ENCODE measurements at places on chromosomes 16 and 17.

GRCh38 chr17:41496803-41497484, 7.2 kb upstream of the KRT36 start:
- peak; percentile 38 for DNase-seq

DNA sequence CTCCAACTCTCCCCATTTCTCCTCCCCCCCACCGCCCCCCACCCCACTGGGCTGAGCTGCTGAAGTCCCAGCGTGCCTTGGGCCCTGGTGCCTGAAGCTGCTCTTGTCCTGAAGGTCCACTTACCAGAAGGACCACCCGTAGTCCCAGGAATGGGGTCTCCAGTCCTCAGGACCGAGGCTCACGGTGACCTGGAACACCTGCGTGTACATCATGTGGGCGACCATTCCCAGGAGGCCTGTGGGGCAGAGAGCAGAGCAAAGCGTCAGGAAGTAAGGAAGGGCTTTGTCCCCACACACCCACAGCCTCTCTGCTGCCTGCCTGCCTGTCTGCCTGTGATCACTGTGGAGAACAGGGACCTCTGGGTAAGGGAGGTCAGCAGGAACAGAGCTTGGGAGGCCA, 218.7 kb downstream of the GSG1L start:
- no peak for DNase-seq

- no peak for DNase-seq
Measured at GRCh38 chr17:41467561-41467960, 375 bp upstream of the KRT32 start.

- no peak for DNase-seq
Measured at GRCh38 chr16:67191411-67191994, 452 bp upstream of the E2F4 start.

DNA sequence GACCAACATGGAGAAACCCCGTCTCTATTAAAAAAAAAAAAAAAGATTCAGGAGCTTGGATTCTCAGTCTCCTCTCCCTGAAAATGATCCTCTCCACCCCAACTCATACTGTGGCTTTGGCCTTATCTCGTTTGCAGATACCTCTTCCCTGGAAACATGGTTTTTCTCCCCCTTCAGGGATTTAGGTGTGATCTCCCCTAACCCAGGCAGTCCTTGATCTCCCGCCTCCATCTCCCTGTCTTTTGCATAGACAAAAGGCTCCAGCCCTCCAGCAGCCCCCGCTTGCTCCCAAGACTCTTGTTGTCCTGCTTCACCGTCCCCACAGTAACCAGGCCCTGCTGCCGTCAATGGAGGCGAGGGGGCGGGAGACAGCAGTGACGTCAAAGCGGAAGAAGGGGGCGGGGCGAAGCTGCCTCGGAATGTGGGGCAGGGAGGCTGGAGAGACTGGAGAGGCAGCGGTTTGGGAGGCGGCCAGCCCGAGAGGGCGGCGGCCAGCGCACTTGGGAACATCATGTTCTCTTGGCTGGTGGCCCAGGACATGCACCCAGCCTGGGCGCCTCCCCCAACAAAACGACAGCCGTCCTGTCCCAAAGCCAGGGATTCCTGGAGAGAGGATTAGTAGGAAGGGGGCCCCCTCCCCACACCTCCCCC, 1.9 kb upstream of the PER1 start:
- peak; percentile 91 for DNase-seq

DNA sequence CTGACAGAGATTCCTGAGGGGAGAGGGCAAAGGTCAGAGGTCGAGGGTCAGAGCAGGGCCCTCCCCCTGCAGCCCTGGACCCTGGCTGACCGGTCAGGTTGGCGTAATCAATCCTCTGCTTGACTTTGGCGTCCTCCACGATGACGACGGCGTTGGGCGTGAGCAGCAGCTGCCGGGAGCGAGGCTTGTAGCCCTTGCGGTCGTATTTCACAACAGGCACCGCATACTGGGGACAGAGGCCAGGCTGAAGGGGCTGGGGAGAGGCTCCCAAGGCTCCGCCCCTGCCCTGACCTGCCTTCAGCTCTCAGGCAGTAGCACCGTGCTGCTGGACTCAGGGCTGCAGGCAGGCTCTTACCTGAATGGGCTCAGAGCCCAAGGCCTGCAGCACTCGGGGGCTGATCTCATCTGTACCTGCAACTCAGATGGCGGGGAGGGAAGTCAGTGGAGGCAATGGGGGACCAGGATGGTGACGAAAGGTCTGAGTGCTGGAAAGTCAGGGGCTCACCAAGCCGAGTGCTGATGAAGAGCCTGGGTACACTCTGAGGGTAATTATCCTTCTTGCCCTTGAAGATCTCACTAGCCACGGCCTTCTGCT, 12.0 kb upstream of the CRK start:
- DNase-seq = no peak

DNA sequence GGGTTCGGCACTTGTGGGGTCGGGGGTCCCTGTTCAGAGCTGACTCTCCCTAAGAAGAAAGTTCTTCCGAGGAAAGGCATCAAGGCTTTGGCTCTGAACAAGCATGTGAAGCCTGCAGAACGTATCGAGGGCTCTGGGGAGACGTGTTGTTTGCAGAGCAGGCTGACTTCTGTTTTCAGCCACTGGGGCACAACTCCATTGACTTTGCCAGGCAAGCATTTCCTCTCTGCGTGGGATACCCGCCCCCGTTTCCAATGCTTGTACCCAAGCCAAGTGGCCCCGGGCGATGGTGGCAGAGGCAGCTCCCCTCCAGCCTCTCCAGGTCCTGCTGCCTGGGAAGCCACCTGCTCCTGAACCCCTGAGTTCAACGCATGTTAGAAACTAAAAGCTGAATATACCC, 255.7 kb downstream of the RBFOX3 start:
- DNase-seq = no peak

DNA sequence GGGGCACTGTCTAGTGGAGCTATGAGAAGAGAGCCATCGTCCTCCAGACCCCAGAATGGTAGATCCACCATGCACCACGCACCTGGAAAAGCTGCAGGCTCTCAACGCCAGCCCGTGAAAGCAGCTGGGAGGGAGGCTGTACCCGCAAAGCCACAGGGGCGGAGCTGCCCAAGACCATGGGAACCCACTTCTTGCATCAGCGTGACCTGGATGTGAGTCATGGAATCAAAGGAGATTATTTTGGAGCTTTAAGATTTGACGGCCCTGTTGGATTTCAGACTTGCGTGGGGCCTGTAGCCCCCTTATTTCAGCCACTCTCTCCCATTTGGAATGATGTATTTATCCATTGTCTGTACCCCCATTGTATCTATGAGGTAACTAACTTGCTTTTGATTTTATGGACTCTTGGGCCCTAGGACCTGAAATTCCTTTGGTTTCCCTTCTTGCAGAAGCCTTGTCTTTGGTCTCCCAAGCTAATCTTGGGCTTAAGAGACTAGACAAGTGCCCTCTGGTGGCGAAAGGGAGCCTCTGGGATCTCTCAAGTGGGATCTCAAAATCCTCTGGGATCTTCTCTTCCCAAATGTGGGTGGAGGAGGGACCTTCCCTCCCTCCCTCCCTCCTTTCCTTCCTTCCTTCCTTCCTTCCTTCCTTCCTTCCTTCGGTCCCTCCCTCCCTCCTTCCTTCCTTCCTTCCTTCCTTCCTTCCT, 58.2 kb upstream of the HAPSTR1 start:
- DNase-seq = no peak

DNA sequence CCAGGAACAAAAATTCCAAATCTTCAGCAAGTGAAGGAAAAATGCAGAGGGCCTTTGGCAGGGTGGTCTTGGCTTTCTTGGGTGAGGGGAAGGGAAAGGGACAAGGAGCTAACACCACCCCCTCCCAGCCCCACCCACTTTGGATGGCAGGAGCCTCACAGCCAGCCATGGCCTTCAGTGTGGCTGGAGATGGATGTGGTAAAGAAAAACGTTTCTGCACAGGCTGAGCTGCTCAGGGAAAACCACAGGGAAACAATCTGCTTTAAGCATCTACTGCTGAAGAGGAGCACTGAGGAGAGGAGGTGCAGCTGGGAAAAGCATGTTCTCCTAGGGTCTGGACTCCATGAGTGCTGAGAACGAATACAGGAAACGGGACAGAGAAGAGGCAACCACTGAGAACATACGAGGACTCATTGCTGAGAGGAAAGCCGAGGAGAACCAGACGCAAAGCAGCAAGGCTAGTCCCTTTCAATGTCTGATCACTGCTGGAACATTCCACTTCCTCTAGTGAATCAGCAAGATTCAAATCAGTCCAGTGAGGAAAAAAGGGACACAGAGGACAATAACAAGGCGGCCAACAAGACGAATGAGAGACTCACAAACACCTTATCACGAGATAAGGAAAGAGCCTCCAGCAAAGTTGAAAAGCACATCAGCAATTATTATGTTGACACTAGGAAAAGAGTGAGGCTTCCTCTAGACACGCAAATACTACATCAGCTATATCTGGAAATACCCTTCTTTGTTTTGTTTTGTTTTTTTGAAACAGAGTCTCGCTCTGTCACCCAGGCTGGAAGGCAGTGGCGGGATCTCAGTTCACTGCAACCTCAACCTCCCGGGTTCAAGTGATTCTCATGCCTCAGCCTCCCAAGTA, 41.7 kb downstream of the ZZEF1 start:
- DNase-seq = no peak

GRCh38 chr16:12059216-12059769, 82.8 kb downstream of the SNX29 start:
- no peak for DNase-seq

DNA sequence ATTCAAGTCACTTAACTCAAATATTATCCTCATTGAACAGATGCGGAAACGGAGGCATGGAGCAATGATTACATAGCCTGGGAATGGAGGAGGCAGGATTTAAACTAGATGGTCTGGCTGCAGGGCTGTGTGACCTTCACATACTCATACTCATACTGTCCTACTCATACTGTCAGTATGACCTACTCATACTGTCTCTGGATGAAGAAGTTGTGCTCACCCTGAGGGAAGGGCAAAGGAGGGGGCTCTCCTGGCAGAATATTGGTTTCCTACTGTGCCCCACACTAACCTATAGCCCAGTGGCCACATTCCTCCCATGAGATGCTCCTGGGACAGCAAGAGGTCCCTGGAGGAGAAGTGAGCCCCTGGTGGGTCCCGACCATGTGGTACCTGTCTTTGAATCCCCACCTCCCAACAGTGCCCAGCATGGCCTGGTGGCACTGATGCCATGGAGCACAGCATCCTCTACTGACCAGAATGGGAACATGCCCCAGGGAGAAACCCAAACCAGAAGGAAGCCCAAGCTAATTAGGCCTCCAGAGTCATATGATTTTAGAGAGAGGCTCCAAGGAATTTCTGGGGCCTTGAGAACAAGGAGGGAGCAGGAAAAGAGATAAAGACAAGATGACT, 197.3 kb upstream of the SDK2 start:
- no peak for DNase-seq

GRCh38 chr17:38984666-38985065, 17.5 kb upstream of the FBXO47 start:
- DNase-seq = no peak

DNA sequence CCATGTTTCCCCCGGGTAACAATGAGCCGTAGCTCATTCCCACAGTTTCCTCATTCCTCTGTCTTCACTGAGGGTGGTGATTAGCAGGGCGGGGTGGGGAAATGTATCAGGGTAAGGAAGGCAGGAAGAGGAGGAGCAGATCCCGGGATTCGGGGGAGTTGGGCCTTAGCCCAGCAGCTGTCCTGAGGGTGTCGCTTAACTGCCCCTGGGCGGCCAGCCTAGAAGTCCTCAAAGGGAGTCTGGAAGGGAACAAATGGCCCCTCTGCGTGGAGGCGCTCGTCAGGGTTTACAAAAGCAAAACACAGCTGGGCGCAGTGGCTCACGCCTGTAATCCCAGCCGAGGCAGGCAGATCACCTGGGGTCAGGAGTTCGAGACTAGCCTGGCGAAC, 14.3 kb downstream of the MLYCD start:
- no peak for DNase-seq

GRCh38 chr17:62187681-62188080, 122.6 kb upstream of the MED13 start:
- no peak for DNase-seq

DNA sequence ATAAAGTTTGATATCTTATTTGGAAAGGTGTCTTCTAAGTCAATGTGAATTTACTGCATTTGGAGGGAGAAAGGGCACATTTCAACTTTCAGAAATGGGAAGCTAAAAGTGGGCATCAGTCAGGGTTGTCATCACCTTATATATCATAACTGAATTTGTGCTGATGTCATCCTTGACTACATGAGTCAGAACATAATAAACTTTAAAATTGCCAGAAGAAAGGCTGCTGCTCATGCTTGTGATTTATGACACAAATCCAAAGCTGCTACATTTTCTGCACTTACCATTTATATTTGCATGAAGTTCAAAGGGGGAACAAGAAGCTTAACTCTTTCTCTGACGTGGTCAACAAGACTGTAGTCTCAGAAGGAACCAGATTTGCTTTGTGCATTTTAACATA, 196.6 kb downstream of the UTP18 start:
- DNase-seq = no peak

Measured in HS-5 (cell line).